ENCODE measurements at places on chromosomes 7 and 10.

GRCh38 chr7:46669028-46669427, 748.0 kb upstream of the IGFBP3 start:
- no peak for DNase-seq

GRCh38 chr7:4195660-4196059, 486.4 kb upstream of the FOXK1 start:
- no peak for DNase-seq

GRCh38 chr7:49088017-49088416, 163.7 kb downstream of the CDC14C start:
- DNase-seq = no peak

DNA sequence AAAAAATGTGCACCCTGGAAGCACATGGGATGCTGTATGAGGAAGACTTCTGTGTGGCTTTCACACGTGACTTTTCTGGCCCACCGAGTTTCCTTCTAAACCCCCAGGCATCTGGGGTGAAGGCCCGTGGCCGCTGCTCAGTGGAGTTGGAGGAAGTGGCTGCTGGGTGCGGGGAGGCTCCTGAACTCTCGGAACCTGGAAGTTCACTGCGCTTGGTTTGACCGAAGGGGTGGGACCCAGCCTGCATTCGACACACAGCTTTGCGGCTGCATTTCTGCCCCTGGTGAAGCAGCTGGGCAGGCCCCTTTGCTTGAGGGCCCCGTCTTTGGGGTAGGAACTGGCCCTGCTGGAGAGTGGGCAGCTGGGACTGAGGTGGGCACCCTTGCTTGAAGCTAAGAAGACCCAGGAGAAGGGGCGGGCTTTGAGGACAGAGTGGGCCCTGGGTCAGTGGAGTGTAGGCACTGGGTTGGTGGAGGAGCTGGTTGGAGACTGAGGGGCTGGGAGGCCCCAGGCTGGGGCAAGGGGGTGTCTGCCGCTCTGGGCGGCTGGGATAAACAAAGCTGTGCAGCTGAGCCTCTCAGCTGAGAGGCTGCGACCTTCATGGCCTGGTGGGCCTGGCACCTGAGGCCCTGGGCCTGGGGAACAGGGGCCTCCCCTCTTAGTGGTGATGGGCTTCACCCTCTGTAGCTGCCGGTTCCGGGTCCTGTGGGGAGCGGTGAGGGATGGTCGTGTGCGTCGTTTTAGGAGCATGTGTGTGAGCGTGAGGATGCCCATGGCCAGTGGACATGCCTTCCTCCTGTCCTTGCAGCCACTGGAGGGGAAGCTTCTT, 78.0 kb downstream of the INPP5A start:
- no peak for DNase-seq

DNA sequence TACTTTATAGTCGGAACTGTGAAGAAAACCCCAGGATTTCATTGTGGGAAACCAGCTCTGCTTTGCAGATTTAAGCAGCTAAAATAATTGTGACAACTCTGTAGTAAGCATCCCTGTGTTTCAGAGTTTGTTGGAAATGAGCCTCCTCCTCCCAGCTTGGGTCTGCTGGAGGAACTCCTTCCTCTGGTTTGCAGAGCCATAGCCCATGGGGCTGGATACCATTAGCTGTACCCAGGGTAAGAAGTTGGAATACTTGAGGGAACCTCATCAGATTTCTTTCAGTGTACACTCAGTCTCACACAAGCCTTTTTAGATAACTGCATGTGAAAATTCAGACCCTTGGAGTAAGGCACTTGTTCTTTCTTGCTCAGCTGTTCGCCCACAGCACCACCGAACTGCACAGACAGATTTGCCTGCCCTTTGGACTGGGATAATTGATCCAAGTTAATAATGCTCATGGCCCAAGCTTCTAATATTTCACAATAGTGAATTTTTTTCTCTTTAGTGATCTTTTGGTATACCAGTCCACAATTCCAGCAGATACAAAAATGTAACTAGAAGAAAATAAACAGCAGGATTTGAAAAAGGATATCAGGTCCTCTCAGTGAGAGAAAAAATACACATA, 467.4 kb upstream of the FZD8 start:
- no peak for DNase-seq

DNA sequence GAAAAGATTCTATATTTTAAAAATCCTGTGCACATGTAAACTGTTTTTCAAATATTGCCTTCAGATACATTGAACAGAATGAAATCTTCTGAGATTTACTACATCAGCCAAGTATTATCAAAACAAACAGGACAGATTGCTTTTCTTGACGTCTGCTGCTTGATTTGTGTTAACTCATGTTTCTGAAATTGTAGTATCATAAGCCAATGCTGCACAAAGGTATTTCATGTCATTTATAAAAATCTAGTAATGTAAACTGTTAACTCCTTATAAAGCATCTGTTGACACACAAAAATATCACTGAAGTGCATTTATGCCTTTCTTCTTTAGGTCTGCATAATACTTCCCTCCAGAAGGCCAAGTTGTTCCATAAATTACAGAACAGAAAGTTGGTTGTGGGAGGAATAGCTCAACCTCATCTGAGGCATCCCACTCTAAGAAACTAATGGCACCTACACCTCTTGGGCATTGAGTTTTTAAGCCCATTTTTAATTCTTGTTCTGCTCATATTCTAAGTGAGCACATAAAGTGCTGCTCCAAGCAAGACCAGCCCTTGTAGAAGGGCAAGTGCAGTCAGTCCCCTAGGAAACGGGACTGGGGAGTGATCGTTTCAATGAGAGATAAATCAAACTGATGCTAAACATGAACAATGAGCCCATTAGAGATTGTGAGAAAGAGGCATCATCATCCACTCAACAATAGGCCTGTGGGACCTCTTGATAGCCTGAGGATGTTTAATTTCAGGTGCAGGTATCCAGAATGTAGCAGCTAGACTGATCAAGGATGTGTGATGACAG, 28.5 kb downstream of the CAV1 start:
- DNase-seq = no peak

- DNase-seq = no peak
Measured at GRCh38 chr10:17076626-17077345, 52.8 kb downstream of the CUBN start.

GRCh38 chr10:44854693-44855350, 56.3 kb upstream of the TMEM72 start:
- DNase-seq = no peak

- DNase-seq = no peak
Measured at GRCh38 chr7:22645418-22646181, 81.4 kb upstream of the IL6 start.

DNA sequence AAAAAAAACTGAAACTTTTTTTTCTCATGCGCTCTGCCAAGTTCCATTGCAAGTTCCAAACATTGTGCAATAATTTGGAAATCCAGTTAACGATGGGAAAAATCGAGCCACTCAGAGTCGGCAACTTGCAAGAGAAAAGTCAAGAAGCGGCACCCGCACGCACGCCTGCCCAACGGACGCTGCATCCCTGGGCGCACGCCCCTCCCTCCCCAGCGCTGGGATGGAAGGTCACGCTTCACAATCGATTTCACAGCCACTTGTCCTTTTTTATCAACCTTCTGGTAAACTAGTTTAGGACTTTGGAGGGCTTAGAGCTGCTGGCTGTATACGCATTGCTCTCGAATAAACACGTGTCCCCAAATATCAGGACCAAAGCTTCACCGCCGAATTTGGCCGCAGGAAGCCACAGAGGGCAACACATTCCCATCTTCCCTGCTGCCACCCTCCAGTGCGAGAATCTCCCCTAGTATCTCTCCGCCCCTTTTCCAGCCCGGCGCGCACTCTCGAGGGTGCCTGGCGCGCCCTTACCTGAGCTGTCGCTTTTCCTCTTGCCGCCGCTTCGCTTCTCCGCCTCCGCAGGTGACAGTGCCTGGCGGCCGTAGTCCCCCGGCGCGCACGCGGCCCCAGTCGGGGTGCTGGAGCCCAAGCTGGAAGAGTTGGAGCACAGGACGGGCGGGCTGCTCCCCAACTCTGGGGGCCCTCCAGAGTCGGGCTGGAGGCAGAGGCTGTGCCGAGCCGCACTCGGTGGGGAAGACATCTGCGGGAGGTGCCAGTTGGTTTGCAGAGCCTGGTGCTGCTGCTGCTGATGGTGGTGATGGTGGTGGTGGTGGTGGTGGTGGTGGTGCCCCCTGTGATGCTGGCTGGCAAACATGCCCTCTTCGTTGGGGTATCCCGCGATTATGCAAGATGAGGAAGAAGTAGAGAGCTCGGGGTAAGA, 857 bp downstream of the MEOX2 start:
- no peak for DNase-seq

DNA sequence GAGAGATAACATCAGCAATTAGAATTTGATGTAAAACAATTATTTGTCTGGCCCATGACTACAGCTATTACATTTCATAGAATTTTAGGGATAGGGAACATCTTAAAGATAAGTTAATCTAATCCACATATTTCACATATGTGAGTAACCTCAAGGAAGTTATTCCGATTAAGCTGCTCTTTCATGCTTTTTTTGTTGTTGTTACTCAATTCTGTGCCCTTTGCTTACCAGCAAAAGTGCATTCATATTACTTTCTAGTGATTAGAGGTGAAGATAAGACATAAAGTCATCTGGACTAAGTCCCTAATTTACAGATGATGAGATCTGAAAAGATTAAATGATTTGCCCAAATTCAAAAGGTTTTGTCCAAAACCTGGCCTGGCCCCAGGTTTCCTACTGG, 40.9 kb upstream of the SRI start:
- DNase-seq = no peak

- DNase-seq = no peak
Measured at GRCh38 chr10:6161921-6162320, 40.8 kb upstream of the PFKFB3 start.

DNA sequence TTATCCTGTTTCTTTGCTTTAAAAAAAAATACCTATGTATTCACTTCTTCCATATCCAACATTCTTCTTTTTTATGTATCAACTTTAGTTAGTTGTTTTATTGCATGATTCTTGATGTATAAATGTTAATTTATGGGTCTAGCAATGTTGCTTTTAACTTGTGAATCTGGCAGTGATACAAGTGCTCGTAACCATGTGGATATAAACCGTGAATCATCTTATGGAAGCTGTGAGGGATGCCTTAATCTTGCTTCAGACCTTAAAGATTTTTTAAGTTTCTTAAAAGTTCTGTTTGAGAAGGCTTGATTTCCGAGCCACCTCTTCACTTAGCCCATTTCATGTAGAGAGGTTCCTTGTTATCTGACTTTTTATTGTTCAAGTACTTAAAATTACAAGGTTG, 25.9 kb downstream of the HELLS start:
- no peak for DNase-seq

DNA sequence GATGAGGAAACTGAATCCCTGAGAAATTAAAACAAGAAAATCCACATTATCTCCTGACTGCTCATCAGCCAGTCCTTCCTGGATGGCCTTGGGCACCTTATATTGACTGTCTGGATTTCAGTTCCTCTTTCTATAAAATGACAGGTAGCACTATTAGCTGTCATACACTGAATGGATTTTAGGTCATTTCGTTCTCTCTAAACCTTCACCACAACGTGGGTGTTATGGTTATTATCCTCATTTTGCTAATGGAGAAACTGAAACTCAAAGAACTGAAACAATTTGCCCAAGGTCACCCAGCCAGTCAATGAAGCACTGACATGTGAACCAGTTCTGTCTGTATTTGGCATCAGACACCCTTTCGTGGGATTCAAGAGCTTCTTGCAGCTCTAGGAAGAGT, 193.8 kb downstream of the CYP26A1 start:
- no peak for DNase-seq

DNA sequence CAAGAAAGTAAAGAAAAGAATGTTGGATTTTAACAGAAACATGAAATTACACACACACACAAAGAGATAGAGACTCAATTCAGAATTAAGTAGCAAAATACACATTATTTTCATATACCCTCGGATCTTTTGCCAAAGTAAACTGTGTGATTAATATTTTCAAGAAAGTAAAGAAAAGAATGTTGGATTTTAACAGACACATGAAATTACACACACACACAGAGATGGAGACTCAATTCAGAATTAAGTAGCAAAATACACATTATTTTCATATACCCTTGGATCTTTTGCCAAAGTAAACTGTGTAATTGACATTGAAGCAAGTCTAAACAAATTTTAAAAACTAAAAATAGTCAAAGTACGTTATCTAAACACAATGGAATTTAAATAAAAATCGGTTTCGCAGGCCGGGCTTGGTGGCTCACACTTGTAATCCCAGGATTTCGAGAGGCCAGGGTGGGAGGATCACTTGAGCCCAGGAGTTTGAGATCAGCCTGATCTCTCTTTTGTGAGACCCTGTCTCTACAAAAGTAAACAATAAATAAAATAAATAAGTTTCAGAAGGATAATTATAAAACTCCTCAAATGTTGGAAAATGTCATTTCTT, 337.3 kb upstream of the MAGI2 start:
- DNase-seq = no peak

GRCh38 chr10:71209731-71210541, 2.4 kb upstream of the UNC5B start:
- DNase-seq = no peak

DNA sequence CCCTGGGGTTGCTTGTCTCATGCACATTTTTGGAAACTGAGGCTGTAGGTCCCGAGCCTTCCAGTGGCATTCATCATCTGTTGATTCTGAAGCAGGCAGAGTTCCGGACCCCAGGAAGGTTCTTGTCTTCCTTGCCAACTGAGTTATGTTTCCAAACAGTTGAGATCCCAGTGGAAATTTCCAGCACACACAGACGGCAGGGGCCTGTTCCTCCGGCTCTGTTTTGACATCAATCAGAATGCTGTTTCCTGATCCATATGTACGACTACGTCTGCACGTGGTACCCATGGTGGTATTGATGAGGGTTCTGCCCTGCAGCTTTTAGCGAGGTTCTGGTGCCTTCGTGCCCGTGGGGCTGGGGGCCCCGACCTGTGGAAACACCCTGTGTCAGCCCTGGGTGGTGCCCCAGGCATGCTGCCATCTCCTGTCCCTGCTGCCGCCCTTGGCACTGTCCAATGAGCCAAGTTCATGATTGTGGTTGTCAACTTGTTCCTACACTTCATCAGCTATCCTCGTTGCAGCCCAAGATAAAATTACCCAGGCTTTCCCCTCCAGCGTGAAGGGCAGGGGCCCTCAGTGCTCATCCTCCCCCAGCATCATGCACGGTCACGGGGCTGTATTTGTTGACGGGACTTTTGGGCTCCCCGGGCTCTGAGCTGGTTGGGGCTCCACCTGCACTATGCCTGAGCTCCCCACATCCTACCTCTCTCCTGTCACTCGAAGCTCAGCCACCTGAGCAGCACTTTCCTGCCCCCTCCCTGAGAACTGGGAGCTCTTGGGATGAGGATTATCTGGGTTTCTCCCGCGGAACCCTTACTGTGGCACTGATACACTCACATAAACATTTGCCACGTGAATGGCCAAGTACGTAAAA, 7.8 kb upstream of the DPYSL4 start:
- no peak for DNase-seq

DNA sequence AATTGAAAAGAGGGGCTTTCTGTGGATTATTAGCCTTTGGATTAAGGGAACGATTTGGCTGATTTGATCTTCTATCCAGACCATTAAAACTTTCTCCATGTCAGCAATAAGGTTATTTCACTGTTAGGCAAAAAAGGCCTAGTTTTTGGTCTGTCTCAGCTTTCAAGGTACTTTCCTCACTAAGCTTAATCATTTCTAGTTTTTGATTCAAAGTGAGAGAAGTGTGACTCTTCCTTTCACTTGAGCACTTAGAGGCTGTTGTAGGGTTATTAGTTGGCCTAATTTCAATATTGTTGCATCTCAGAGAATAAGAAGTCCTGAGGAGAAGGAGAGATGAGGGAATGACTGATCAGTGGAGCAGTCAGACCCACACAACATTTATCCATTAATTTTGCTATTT, 596.0 kb upstream of the TPK1 start:
- no peak for DNase-seq

Measured in NB4 (cell line).